ENCODE measurements at places on chromosomes 5 and 9.

DNA sequence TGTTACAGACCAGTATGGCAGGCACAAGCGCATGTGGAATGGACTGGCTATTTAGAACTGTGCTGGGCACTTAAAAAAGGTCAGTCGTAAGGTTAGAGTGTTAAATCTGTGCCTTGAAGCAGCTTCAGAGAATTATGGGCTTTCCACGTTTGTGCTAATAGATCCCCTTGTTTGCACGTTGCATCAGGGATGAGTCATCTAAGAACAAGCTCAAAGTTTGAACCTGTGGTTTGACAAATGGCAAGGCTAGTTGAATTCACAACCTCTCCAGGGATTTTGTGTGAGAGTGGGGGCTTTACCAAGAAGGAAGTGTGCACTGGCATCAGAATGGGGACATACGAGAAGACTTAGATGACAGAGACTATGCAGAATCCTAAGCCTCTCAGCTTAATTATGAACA lies 249.6 kb downstream of the IRX1 start:
- DNase-seq = no peak

GRCh38 chr9:124000161-124000783 lies 11.3 kb upstream of the LHX2 start:
- DNase-seq = no peak

DNA sequence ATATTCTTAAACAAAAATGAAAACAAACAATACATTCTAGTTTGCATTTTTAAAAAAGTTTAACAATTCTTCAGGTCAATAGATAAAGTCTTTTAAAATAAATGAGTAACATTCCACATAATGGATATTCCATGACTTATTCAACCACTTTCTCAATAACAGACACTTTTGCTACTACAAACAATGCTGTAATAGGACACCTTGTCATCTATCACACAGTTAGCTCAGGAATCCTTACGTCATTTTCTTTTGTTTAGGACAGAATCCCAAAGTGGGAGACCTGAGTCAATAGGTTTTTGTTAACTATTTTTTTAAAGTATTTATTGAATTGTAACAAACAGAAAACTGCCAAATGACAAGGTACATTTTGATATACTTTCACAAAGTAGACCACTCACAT lies 72.5 kb downstream of the CEP120 start:
- no peak for DNase-seq

DNA sequence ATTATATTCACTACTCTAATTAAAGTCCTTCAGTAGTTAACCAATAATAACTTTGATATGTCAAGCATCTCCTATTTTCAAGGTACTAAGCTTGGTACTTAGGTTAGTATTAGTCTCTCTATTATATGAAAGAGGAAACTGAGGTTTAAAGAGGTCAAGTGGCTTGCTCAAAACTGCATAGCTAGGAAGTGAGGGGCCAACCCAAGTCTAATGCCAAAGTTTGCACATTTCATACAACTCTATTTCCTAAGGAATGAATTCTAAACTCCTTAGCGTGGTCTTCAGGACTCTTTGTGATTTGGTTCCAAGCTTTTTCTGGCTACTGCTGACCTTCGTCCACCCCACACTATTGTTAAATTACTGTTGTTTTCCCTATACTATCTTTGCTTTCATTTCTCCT lies 9.9 kb upstream of the SHOC1 start:
- DNase-seq = no peak

DNA sequence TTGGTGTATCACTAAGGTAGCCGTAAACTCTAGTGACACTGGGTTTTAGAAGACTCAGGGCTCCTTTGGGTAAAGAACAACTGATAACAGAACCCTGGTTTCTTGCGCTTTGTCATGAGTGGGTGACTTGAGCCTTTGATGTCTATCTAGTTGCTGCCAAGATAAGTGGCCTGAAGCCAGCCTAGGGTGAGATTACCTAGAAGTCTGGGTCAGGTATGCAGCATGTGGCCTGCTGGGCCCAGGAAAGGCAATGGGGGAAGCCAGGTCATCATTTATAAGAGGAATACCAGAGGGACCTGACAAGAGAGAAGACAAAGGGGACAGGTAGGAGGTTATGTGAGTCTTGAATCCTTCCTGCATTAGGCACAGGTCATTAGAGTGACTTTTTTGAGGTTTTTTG lies 23.2 kb upstream of the GARNL3 start:
- no peak for DNase-seq

DNA sequence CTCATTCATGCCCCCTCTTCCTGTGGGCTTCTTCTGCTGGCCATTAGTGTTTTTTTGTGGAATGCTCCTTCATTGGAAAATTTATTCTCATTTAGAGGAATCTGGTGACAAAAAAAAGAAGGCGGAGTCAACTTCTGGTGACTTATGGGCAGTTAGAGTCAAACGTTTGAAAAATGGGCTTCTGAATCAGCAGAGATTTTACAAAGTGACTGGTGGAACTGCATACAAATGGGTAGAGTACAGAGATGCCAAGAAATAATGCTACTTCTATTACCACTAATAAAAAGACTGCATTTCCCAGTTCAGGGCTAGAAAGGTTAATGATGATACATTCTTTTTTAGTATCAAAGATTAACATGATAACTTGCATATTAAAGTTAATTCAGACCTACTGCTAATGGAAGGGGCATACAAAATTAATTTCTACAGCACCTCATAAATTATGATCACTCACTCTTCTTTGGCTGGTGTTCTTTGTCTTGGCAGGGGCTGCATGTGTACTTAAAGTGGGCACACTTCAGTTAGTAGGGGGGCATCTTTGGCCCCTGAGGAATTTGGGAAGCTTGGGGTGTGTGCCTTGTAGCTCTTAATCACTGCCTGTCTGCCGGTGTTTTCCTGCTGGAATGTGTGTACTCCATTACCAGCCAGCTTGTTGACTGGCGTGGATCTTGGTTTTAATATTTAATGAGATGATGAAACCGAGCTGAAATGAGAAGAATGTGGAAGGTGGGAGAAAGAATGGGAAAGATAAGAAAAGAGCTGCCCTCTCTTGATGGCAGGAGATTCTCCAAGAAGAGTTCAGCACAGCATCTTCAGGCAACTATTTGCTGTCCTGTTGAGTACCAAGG lies 148.9 kb downstream of the DOCK2 start:
- DNase-seq = no peak

DNA sequence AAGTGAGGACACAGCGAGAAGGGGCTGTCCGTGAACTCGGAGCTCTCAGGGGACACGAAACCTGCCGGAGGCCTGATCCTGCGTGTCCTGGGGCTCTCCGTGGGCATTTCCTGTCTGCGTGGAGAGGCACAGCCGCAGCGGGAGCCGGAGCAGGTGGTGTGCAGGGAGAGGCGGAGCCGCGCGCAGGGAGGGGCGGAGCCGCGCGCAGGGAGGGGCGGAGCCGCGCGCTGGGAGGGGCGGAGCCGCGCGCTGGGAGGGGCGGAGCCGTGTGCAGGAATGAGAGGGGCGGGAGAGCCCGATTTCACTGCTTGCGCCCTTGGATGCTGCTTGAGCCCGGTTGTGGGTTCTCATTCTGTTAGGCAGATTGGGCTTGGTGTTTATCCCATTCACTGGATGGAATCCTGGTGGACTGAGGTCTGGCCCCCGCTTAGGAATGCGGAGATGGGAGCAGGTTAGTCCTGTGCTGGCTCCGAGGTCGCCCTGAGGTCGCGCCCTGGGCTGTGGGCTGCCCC lies 26.7 kb downstream of the NDUFS6 start:
- DNase-seq = no peak

DNA sequence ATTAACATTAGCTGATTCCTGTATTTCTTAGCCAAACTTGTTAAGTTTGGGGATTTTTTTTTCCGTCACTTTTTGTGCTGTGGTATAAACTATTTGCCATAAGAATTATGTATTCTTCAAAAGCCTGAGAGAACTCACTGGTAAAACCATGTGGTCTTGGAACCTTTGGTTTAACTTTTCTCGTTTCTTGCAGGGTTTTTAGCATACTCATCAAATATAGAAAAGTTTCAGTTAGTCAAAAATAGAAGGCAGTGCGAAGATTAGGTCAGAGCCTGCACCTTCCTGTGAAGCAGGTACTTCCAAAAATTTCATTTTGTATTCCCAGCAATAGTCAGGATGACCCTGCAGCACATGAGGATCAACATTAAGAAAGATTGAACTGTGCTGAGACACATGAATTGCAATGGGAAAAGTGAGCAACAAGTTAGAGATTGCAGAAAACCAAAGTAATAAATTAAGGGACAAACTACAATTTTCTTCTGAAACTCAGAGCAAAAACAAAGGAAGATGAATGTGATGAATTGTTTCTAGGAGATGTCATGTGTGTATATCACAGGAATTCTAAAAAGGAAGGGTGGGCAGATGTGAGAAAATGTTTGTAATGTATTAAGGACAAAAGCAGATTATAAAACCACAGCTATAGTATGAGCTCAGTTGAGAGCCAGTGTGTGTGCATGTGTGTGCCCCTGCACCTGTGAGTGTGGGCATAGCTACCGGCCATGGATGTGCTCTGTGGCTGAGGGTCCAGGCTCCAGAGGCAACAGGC lies 102.2 kb downstream of the ANGPTL2 start:
- DNase-seq = no peak

DNA sequence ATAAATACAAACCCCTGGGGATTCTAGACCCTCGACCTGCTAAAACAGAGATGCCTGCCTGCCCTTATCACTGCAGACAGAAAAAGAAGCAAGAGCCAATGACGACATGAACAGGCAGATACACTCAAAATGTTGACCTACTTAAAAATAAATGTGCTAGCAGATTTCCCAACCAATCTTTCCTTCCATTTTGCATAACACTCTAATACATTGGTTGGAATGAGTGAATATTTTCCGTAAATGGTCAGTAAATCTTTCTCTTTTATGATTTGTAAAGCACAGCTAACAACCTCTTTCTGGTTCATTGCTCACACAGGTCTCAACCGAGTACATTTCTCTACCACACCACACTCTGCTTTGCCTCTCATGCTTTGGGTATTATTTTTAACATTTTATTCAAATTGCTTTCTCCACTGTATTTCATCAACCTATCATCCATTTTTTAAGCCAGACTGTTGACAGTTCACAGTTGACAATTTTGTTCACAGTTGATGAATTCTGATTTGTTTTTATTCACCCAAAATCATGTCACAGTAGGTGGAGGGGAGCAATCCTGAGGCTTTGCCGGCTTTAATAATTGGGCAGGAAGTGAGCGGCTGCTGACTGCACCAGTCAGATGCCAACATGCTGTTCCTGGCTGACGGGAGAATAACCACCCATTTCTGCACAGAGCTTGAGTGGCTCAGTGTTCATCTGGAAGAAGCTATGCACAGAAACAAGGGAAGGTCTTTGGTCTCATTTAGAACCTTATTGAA lies 426.6 kb downstream of the SPOCK1 start:
- no peak for DNase-seq

DNA sequence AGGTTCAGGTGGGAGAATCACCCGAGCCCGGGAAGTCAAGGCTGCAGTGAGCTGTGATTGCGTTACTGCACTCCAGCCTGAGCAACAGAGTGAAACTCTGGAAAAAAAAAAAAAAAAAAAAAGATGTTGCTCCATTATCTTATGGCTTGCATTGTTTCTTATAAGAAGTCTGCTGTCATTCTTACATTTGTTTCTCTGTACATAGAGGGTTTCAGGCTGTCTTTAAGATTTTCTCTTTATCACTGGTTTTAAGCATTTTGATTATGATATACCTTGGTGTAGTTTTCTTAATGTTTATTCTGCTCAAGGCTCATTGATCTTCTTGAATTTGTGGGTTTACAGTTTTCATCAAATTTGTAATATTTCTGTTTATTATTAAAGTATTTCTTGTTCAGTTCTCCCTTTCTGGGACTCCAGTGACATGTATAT lies 35.2 kb downstream of the MVB12B start:
- no peak for DNase-seq

DNA sequence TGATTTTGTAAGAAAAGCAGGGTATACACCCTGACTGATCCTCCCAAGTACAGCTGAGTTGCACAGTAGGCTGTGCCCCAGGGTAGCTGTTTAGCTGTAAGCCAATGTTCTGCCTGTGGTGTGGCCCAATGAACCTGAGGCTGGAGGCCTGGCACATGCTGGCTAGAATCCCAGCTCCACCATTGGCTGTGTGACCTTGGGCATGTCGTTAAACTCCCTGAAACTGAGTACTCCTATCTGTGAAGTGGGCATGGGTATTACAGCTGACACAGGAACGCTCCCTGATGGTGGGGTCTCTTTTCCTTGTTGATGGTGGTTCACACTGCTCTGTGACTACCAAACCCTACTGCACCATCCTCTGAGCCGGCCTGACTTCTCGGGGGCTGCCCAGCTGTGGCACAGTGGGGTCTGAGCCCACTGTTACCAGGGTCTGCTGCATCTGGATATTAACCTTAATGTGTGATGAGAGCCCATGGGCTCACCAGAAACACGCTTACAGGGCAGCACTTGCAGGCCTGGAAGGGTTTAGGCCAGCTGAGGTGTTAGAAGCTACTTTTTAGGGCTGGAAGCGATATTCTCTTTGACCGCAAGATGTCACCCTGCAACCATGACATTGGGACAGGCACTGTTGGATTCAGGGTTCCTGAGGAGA lies 7.0 kb upstream of the GADD45G start:
- peak; percentile 42 for DNase-seq

GRCh38 chr9:17656889-17657288 lies 78.0 kb downstream of the SH3GL2 start:
- DNase-seq = no peak

- DNase-seq = no peak
Observed at GRCh38 chr5:136799806-136800372, 434.5 kb upstream of the TRPC7 start.

DNA sequence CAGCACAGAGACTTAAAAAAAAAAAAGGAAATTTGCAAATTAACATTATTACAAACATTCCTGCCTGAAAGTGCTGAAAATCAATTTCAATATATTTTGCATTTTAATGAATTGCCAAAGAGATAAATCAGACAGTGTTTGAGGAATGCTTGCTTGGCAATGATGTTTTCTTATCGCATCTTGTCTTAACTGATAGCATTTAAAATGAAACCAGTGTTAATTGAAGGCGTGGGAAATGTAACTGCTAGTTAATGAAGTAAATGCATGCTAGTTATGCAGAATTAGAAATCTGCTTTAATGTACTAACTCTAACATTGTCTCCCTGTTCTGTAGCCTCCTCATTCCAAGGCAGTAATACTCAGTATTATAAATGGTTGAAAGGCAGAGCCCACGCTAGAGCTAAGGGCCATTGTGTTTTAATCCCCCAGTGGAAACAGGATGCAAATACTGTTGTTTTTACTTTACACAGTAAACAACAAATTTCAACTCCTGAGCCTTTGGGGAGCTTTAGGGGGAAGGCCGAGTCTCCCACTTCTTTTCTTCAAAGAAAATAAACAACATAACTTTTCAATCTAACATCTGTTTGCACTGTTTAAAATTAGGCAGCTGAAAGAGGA lies 586.9 kb downstream of the TLE4 start:
- no peak for DNase-seq

- DNase-seq = no peak
Observed at GRCh38 chr5:16229357-16229940, 49.9 kb upstream of the MARCHF11 start.

DNA sequence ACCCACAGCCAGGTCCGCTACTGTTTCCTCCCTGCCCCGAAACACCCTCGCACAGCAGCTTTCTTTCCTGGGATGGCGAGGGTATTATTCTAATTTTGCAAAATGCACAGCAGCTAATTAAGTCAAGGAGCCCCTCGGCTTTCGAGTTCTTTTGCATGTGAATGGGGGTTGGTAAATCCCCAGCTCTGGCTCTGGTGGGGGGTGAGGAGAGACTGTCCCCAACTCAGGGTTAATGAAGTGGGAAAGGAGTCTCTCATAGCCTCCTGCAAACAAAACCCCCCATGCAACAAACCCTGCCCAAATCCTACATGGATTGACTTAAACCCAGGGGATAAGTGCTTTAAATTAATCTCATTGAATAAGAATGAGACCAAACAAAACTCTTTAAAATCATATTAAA lies 8.8 kb downstream of the BARHL1 start:
- DNase-seq = no peak

GRCh38 chr9:32434892-32435291 lies 50.4 kb downstream of the ACO1 start:
- no peak for DNase-seq

Measured in breast epithelium (tissue), 4 donors.